Motor neuron (in vitro differentiated cells): ENCODE measurements at places on chromosomes 7 and 10.

DNA sequence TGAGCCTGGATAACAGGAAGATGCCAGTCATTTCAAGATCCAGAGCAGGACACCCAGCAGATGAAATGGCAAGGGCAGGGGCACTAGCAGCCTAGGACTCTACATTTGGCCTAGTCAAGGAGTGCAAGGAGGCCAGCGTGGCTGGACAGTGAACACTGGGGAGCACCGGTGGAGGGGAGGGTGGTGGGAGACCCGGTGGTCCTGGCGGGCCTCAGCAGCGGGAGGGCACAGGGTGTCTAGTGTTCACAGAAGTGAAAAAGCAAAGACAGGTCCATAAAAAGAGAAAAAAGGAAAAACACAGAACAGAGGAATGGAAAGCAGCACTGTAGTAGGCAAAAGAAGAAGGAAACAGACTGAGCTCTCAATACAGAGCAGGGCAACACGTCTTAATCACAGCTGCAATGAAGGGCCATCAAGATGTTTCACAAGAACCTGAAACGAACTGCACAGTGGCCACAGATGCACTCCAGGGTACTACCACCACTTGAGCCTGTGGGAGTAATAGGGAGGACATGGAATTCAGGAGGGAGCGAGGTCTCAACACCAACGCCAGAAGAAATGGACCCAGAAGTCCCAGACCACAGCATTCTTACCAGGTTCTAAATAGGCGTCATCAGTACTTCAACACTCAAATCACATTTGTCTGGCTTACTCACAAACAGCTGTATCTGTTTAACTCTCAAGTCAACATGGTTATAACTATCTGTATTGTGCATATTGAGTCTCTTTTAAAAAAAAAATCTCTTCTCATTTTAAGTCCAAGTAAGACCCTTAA, 573.7 kb downstream of the PARD3 start:
- ATAC-seq, result no peak

DNA sequence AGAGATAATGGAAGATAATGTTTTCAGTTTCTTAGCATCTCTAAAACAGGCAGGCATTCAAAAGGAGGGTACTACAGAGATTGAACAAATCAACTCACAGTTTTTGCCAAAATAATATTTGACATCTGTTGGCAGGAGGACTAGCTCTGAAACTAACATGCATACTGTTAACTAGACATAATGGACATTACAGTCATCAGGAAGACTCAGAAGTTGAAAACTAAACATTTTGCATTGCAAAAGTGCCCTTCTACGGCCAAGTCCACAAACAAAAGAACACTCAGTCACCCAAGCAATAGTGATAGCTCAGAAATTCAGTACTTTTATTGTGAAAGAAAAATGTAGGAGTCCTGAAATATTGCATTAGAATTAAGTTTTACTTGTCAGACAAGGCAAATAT, 399.0 kb downstream of the HGF start:
- ATAC-seq, result peak; percentile 74

DNA sequence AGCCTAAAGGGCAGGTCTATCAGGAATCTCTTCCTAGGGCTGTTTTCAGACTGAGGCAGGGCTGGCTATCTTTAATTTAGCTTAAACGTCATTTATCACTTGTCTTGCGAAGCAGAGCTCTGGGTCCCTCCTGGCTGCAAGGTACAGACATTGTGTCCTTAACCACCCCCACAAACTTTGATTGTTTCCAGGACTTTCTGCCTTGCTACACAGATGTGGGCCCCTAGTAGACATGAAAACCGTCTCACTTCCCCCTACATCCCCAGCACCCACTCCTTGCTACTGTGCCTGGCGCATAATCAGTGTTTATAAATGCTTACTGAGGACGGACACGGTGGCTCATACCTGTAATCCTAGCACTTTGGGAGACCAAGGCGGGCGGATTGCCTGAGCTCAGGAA, 54.5 kb downstream of the PIP4K2A start:
- no peak for ATAC-seq

DNA sequence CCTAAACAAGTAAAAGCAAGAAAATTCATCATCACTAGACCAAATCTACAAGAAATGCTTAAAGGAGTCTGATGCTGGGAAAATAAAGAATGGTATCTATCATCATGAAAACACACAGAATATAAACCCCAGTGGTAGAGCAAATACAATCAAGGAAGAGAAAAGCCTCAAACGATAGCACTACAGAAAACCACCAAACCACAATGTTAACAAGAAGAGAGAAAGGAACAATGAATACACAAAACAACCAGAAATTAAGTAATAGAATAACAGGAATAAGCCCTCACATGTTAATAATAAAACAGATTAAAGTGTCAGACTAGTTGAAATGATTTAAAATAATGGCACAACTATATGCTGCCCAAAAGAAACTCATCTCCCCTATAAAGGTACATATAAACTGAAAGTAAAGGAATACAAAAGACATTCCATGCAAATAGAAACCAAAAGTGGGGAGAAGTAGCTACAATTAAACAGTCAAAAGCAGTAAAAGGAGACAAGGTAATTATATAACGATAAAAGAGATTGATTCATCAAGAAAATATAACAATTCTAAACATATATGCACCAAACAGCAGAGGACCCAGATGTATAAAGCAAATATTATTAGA, 77.3 kb downstream of the JMJD1C start:
- ATAC-seq, result no peak

GRCh38 chr7:121385056-121385799, 10.9 kb downstream of the FAM3C start:
- no peak for ATAC-seq

DNA sequence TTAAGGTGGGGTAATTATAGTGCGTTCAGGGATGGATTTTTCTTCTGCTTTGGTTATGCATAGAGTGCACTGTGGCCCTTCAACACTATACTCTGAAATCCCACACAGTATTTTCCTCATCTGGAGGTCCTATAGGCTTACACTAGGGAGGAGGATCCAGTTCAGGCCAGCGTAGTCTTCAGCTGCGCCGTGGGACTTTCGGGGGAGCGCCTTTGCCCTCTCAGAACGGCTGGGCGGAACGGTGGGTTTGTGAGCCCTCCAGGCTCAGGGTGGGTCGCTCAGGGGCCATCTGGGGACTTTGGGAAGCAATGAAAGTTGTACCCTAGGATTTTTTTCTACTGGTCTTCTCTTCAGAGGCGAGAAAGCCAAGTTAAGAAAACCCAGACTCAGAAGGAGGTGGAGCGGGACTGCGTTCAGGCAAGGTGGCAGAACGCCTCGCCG, 652 bp upstream of the VPS26A start:
- peak; percentile 73 for ATAC-seq

DNA sequence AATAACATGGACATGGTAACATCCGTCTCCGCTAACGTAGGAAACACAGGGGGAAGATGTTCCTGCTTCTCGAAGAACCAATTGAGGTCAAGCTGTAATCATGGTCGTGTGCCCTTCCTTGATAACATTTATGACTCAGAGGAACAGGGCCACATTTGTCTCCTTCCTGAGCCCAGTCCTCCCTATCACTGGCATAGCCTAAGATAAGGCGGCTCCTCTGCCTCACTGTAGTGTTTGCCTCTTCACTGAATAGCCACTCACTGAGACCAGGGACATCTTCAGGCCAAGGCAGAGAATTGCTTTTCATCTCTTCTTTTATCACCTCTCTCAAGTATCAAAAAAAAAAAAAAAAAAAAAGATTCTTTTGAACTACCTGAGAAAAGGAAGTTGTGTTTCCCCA, 5.4 kb upstream of the GRM8 start:
- ATAC-seq, result no peak

DNA sequence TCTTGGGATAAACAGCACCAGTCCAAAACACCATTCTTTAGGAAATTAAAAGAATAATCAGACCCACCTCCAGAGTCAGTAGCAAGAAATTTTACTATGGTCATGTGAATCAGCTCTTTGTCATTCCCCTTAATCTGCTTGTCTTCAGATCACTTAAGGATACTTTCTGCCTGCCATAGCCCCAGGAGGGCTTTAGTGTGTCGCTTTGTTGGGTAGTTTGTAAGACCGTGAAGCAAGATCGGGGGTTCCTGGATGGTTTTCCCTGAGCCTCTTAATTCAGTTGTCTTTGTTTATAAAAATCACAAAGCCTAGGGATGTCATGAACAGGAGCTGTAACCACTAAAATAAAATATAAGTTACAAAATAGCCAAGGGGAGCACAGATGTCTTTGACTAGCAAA, 223.6 kb downstream of the RELN start:
- ATAC-seq, result no peak

- no peak for ATAC-seq
Measured at GRCh38 chr7:84022684-84023308, 171.8 kb downstream of the SEMA3A start.

- peak; percentile 78 for ATAC-seq
Measured at GRCh38 chr7:12297283-12298108, 86.4 kb downstream of the TMEM106B start.

GRCh38 chr10:121084675-121085070, 233.5 kb downstream of the WDR11 start:
- no peak for ATAC-seq

DNA sequence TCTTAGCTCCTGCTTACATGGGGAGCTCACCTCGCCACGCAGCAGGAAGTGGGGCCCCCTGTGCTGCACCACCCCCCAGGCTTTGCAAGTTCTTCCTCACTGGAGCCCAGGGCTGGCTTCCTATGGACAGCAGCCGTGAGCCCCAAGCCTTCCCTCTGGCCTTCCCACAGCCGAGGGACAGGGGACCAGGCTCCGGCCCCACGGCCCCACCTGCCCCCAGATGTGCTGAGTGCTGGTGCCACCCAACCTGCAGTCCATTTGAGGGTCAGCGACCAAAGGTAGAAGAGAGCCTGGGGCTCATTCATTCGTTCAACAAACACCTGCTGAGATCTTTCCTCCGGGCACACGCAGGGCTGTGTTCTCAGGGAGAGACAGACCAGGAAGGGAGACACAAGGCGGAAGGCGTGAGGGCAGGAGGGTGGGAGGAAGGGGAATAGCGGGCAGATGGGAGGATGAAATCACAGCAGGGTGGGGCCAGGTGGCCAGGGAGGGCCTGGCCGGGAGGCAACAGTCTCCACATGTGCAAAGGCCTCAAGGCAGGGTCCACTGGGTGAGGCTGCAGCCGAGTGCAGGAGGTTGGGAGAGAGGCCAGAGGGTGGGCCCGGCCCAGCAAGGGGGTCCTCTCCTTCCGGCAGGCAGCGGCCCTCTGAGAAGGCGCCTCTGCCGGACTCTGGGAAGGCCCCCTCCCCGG, 100.1 kb downstream of the FOXL3 start:
- ATAC-seq, result peak; percentile 22

GRCh38 chr7:140209866-140210609, 33.3 kb upstream of the KDM7A start:
- ATAC-seq, result no peak

GRCh38 chr7:17368856-17369524, 70.5 kb downstream of the AHR start:
- ATAC-seq, result no peak

- no peak for ATAC-seq
Measured at GRCh38 chr7:114409750-114410149, 4.9 kb upstream of the FOXP2 start.

DNA sequence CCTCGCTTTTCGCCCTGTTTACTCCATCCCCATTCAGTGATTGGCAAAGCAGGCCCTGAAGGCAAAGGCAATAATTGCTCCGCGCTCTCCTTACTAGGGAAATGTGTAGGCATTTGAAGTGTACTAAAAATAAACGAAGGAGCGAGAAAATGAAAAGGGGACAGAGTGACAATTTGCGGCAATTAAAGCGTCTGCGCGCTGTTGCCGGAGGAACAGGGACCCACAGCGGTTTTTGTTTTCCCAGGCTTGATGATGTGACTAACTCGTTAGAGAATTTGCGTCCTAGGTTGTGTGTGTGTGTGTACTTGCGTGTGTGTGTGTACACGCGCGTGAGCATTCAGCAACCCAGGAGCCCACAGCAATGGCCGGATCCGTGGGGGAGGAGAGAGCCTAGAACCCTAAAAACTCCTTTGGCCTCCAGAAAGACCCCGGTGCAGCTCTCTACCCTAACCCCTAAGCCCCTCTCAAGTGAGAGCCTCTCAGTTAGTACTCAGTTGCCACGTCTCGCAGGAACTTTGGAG, 7.8 kb upstream of the DLX6 start:
- no peak for ATAC-seq

DNA sequence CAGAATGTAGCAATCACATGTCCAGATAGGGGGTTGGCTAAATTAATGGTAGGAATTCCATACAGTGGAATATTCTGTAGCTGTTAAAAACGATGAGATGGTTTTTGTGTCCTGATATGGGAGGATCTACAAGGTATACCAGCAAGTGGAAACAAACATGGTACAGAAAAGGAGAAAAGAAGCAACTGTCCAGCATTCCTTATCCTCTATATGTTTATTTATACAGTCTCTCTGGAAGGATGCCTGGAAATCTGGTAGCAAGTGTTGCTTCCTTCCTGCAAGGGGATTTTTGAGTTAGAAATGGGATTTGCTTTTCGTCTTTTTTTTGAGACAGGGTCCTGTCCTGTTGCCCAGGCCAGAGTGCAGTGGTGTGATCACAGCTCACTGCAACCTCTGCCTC, 19.3 kb downstream of the IL15RA start:
- ATAC-seq, result no peak

- ATAC-seq, result peak; percentile 82
Measured at GRCh38 chr7:113799896-113800295, 118.9 kb downstream of the PPP1R3A start.

DNA sequence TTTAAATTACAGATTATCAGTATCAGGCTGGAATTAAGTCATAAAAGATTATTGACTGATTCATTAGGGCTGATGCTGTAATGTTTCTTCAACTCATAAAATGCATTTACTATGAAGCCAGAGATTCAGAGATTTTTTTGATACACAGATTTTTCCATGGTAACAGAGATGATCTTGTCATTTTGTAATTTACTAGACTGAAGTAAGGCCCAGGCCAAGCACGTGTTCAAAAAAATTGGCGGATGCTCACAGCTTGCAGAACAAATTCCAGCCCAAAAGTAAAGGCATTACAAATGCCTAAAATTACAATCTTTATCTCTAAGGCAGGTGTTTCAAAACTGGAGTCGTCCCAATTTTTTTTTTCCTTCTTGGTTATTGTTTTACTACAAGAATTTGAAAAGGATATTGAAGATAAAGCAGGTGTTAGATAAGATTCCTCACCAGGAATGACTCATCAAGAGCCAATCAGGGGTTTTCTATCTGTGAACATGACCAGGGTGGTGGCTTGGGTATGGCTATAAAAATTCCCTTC, 78.4 kb upstream of the MEOX2 start:
- ATAC-seq, result no peak

DNA sequence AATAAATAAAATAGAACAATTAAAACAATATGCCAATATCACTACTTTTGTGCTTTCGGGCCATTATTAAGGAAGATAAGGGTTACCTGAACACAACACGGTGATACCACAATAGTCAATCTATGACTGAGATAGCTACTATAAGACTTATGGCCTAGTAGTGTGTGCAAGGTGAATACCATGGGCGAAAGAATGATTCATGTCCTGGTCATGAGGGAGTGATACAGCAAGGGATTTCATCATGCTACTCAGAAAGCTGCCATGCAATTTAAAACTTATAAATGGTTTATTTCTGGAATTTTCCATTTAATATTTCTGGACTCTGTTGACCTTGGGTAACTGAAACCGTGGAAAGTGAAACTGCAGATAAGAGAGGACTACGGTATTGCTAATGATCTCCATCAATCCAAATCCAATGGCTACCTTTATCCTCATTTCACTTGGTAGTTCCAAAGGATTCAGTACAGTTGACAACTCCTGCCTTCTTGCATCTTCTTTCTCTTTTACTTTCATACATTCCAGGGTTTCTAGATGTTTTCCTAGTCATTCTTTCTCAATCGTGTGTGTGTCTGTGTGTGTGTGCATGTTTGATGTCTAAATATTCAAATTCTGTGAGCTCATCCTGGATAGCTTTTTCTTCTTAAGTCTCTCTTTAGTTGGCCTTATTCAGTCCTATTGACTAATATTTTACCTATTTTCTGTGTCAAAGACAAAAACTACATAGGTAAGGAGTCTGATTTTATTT, 100.5 kb upstream of the MAGI2 start:
- ATAC-seq, result no peak
